ENCODE measurements at places on chromosomes 6 and 20.

- DNase-seq: no peak
These were observed 312.1 kb downstream of the GMDS start for GRCh38 chr6:1933292-1933691.

DNA sequence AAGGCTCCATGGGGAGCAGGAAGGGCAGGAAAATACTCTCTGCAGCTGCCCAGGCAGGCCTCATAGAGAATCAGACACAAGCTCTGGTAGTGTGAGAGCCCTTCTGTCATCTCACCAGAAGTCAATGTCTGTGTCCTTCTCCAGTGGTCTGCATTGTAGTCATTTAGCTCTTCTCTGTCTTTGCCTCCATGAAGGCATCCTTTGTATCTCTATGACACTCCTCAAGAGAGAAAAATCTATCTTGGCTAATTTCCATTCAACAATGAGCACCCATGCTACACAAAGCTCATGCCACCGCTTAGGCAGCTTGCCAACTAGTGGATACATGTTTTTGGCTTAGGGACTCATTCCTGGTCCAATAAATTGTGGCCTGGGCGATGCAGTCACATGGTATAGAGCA lies 92.1 kb downstream of the RNF217 start:
- DNase-seq: no peak

DNA sequence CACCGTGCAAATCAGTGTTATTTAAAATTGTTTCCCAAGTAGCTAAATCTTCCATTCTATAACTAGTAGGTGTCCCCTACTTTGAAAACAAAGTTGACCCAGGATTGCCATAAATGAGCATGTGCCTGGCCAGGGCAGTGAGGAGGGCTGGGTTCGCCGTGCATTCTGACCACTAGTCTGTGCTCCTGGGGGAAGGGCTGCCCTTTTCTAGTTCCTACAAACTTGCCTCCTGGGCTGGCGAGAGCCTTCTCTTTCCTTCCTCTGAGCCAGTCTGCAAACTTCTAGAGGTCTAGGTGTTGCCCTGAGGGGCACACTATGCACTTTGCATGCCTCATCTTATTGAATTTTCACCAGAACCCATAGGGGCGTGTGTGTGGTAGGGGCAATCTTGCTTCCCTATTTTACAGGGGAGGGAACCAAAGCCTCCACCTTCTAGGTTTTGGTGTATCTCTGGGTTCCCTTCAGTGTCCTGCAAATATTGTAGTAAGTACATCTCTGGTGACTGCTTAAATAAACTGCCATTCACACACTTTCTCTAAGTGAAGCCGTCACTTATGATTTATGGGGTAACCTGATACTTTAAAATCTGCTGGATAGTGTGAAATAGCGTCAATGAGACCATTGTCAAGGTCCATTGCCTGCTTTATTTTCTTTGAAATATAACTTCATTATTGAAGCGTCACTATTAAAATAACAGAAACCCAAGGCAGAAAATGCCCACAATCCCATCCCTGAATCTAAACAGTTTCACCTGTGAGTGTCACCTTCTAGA lies 42.2 kb downstream of the CDH26 start:
- DNase-seq: peak; percentile 17

DNA sequence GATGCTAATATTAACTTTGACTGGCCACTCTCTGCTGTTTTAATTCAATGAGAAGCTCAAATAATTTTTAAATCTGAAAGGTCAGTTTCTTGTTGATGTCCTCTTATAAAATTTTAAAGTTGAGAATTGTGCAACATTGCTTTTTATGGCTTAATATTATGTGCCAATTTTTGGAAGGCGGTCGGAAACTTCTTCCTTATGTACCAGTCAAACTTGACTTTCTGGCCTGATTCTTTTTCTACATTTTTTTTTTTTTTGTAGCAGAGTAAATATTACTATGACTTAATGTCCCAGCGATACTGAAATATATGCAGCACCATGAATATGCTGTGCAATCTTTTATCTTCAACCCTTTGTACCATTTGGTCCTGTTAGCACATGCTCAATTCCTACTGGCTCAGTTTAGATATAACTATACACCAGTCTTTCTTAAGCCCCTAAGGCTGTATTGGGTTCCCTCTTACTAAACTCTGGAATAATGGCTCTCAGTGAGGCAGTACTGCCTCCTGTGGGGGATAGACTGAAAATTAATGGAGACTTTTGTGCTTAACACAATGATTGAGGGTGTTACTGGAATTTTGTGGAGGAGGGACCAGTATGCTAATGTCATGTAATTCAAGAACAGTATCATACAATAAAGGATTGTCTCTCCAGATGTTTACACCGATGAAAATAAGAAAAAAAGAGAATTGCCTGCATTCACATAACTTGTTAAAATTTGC lies 156.4 kb upstream of the SYNCRIP start:
- no peak for DNase-seq

- DNase-seq: no peak
These were observed 200.3 kb downstream of the EDN1 start for GRCh38 chr6:12490351-12490903.

DNA sequence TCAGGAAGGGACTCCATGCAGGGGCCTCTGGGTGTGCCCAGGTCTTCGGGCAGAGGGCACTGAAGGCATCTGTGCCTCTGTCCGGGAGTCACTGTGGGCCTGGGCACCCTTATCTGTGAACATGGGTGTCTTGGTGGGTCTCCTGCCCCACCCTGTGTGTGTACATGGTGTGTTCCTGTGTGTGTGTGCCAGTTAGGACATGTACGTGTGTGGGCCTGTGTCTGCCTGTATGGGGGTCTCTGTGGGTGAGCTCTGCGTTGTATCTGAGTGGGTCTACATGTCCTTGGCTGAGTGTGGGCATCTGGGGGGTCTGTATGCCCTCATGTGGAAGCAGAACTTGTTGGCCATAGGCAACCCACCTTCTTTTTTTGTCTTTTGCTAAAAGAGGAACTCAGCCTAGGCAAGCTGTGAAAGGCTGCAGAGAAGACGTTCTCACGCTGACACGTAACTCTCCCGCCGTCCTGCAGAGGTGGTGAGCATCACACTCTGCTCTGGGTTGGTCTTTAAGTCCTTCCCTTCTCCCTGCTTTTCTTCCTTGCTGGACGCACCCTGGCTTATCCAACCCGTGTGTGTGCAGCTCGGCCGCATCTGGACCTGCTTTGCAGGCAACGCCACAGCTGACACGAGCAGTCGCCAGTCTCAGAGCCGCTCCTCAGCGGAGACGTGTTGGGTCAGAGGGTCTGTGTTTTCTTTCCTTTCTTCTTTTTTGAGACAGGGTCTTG lies 532 bp upstream of the NPBWR2 start:
- no peak for DNase-seq

- no peak for DNase-seq
These were observed 91.7 kb downstream of the JARID2 start for GRCh38 chr6:15337582-15337981.

DNA sequence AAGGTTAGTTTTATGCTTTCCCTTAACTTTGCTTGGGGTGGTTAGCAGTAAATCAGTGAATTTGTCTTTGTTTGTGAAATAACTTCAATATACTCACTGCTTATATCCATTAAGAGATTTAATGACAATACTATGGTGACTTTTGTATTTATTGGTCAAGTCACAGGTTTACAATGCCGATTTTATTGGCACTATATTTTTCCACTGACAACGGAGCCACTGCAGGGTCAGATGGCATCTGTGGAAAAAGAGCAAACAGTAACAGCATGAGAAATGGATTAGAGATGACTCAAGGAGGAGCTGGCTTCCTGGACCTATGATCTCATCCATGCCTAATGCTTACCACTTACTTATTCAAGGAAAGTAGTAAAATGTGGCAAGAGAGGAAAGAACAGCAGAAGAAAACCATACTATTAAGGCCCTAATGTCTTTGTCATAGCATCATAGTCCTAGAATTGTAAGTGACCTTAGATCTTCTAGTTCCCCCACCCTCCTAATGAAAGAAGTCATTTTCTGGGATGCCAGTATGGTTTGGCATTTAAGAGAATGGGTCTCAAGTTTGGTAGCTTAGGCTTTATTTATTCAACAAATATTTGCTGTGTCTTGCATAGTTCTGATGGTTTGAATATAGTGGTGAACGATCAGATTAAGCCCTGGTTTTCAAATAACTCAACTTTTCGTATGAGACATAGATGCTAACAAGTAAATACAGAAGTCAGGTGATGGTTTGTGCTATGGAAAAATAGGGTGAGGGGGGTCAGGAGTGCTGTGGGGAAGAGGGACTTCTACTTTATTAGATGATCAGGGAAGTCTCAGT lies 18.5 kb downstream of the RNF144B start:
- DNase-seq: no peak

DNA sequence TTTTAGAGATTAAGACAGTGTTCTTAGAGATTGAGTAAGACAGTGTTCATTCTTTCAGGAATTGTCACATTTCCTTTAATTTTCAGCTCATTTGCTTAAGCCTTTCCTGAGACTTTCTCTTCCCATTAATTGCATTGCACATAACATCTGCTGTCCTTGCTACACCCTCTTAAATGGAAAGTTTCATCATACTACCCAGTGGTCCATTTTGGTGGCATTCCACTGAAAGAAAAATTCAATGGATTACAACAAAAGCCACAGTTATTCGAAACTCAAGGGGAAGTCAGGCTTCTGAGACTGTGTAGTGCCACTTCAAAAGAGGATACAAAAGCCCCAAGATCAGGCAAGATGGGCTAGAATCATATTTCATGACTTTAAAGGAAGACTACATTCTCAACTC lies 64.0 kb downstream of the RSPO3 start:
- DNase-seq: no peak

GRCh38 chr20:3728354-3728753 lies 4.1 kb upstream of the HSPA12B start:
- no peak for DNase-seq

DNA sequence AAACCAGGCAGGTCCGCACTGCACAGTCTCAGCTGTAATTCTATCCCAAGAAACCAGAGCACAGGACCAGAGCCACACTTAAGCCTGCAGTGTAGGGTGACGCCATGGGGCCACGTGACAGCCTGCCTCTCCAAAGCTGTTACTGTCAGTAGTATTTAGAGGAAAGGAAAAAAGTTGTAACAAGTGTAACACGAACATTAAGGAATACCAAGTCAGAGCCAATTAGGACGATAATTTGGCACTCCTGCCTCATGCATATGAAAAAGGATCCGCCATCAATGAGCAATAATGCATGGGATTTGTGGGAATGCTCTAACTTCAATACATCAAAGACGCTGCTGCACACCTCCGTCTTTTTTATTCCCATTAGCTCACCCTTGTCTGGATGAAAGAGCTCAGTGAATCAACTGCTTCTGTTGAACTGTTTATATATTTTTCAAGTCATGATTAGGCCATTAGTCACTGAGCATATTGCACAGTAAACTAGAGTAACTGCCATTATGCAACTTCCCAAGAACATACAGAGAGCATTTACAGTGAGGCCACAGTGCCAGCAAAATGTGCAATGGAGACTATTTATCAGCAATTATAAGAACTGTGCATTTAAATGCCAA lies 79.9 kb downstream of the ATXN1 start:
- no peak for DNase-seq

GRCh38 chr6:154954347-154954746 lies 40.8 kb upstream of the TIAM2 start:
- DNase-seq: no peak

DNA sequence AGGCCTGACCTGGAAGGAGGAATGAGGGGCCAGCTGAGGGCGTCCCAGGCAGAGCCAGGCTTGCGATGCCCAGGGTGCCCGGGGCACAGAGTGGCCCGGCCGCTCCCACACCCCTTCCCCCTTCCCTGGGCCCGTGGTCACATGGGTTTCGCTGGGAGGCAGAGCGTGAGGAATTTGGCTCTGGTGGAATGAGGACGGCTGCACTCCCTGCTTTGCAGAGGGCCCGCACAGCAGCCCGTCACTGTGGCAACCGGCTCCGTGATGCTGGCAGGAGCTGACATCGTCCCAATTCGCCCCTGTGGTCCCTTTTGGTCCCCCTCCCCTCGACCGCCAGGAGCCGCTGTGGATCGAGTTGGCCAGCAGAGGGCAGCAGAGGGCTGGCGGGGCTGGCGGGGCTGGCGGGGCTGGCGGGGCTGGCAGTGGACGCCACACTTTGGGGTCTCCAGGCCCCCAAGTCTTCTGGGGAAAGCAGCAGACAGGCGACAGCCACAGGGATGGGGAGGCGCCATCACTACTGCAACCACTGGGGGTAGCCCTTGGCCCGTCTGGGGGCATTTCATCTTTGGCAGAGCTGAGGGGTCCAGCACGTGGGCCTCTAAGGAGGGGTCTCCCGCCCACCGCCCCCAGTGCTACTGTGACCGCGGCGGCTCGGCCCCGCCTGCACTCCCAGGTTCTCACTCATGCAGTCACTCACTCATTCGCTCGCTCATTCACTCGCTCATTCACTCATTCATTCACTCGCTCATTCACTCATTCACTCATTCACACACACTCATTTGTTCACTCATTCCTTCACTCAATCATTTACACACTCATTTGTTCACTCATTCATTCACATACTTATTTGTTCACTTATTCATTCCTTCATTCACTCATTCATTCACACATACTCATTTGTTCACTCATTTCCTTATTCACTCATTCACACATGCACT lies 49.7 kb upstream of the BHLHE23 start:
- DNase-seq: peak; percentile 37

- DNase-seq: no peak
These were observed 47.7 kb downstream of the MYO6 start for GRCh38 chr6:75796723-75797122.

- peak; percentile 96 for DNase-seq
These were observed 6.2 kb upstream of the RNF217 start for GRCh38 chr6:124956018-124956417.

GRCh38 chr20:59334651-59335300 lies 34.4 kb downstream of the EDN3 start:
- no peak for DNase-seq

- no peak for DNase-seq
These were observed 157.5 kb downstream of the SCP2D1 start for GRCh38 chr20:18971121-18971520.

DNA sequence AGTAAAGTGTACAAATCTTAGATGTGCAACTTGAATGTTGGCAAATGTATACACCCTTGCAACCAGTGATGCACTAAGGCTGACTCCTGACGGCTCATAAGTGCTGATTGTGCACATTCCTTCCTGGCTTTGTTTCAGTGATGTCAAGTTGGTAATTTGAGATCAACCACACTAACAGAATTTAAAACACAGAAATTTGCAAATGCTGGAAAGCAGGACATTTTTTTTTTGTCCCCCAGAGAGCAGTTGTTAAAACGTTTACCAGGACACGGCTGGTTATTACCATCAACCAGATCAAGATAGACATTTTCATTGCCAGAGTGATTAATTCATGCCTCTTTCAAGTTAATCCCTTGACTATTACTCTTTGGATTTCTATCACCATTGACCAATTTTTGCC lies 735.6 kb downstream of the RFPL4B start:
- no peak for DNase-seq

Measured in NCI-H2171 (cell line).